ENCODE measurements at places on chromosomes 1 and 21.

DNA sequence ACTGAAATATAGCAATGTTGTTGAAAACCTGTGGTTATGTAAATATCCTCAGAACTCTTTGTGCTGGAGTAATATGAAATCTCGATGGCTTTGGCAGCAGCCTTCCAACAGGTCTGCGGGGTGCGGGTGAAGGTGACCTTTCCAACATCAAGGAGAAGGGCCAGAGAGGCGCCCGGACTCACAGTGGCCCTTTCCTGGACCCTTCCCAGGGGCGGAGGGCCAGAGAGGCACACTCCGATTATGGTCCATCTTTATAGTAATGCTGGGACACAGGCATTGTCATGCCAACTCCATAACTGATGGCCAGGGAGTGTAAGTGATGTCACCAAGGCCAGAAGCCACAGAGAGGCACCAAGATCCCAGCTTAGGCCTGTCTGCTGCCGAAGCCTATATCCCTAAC is 18.1 kb downstream of the SLC37A1 start:
- no peak for DNase-seq

GRCh38 chr1:45820173-45820572 is 16.8 kb downstream of the MAST2 start:
- DNase-seq = no peak

- DNase-seq = peak; percentile 45
These were observed 1.1 kb downstream of the AKT3 start for GRCh38 chr1:243848858-243849420.

GRCh38 chr21:17853393-17854275 is 34.5 kb upstream of the C21orf91 start:
- peak; percentile 2 for DNase-seq

DNA sequence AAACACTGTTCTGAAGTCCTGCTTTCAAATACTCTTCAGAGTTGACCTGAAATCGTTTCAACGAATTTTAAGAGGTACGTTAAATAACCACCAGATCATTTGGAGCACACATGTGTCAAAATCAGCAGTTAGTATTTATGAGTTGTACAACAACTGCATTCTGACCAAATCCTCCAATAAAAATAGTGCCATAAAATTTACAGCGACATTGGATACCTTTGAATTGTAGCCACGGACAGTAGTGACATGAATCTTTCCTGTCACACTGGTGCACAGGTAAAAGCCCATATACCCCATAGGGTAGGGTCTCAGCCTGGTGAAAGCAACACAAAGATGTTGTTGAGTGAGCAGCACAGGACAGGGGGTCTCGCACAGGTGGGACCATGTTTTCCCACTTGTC is 121.5 kb downstream of the CLIC6 start:
- no peak for DNase-seq

GRCh38 chr1:200029822-200030152 is 2.3 kb downstream of the NR5A2 start:
- DNase-seq = no peak

DNA sequence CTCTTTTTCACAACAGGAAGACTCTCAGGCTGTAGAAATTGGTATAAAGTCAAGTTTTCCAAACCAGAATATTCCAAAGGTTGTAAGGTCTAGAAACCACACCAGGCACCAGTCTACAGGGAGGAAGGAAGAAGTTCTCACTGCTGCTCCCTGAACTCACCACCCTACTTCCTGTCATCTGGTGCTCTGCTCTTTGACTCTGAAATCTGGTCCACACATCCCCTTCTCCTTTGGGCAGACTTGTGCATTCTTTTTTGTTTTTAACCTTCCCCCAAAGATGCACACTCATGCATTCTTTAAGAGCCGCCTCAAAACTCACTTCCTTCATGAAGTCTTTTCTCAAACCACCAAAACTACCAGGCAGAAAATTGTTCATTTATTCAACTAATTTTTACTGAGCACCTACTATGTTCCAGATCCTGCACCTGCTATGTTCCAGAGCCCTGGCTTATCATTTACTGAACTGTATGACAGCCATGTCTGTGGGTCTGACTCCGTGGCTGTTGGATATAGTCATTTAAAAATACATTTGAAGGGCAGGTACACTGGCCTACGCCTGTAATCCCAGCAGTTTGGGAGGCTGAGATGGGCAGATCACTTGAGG is 30.1 kb upstream of the EPS15 start:
- DNase-seq = peak; percentile 52

DNA sequence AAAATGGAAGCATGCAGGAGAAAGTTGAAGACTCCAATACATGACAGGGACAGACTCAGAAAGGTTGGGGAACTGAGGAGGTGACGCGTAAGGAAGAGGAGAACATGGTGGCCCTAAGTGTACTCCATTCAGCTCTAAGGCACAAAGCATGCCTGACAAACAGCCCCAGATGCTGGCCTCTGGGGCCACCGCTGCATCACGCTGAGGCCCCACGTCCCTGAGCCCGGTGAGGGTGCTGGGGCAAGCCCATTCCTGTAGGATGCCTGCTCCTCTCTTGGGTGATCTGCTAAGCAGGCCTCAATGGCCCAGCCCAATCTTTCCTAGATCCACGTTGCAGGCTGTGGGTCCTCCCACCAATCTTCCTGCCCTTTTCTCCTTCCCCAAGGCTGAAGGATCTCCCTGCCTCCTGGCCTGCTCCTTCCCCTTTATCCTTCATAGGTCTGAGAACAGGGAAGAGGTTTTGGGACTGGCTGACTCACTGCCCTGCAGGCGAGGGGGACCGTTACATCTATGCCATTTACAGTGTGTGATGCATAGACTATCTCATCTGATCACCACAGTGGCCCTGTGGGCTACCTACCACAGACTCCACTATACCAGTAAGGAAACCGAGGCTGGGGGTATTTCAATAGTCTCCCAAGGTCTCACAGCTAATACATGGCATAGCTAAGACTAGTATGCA is 16.8 kb upstream of the NID1 start:
- no peak for DNase-seq

- DNase-seq = no peak
These were observed 31.3 kb upstream of the BTG2 start for GRCh38 chr1:203273869-203274602.

GRCh38 chr1:100982793-100983192 is 42.8 kb downstream of the DPH5 start:
- DNase-seq = no peak

DNA sequence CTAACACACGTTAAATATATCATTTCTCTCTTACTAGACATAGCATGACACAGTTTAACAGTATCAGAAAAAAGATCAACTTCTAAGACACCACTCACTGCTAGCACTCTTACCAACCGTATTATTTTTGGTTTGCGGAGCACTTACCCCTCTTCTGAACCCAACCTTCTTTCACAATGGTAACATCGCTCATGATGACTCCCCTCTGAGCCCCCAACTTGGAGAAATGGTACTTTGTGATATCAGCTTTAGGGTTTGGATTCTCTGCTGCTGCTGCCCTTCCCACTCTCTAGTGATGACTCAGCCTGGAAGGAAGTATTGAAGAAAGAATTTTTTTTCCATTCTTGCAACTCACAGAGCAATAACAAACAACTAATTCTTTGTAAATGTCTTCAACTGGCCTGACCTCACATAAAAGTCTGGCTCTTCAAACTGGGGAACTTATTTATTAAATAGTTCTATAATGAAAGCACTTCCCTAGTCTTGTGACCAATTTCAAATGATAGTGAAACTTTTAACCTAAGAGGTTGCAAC is 7.0 kb downstream of the AKT3 start:
- peak; percentile 55 for DNase-seq

GRCh38 chr21:32328595-32328994 is 29.9 kb downstream of the MRAP start:
- DNase-seq = no peak

DNA sequence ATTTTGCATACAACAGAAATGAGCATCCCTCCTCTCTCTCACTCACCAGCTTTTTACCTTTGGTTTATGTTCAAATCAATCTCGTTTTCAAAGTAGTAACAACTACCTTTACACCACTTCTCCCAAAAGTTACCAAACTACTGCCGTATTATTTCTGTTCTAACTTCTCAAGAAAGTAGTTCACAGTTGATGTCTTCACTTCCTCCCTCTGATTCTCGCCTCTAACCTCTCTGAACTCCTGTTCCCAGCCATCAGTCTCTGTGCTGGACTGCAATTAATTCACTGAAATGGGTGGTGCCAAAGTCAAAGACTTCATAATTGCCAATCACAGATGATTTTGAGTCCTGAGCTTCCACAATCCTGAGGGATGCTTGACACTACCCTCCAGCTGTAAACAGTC is 54.0 kb downstream of the ZNF281 start:
- peak; percentile 66 for DNase-seq

- DNase-seq = no peak
These were observed 16.0 kb upstream of the PIGV start for GRCh38 chr1:26771643-26772321.

DNA sequence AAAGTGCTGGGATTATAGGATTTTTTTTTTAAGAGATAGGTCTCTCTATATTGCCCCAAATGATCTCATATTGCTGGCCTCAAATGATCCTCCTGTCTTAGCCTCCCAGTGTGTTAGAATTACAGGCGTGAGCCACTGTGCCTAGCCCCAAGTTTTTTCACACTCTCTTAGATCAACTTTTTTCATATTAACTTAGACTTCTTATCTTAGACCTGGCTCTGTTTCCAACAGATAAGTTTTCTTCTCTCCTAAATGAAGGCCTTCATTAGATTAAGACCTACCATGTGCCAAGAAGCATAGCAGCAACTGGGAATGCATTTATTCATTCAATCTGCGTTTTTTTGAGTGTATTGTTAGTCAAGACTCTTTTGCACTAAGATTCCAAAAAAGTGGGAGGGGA is 20.2 kb upstream of the HTR1D start:
- DNase-seq = no peak

GRCh38 chr1:103783944-103784377 is 34.3 kb downstream of the AMY1C start:
- DNase-seq = no peak

GRCh38 chr1:215595231-215595630 is 28.1 kb downstream of the KCTD3 start:
- no peak for DNase-seq

- DNase-seq = no peak
These were observed 50.0 kb upstream of the BOLA1 start for GRCh38 chr1:149849111-149849946.

DNA sequence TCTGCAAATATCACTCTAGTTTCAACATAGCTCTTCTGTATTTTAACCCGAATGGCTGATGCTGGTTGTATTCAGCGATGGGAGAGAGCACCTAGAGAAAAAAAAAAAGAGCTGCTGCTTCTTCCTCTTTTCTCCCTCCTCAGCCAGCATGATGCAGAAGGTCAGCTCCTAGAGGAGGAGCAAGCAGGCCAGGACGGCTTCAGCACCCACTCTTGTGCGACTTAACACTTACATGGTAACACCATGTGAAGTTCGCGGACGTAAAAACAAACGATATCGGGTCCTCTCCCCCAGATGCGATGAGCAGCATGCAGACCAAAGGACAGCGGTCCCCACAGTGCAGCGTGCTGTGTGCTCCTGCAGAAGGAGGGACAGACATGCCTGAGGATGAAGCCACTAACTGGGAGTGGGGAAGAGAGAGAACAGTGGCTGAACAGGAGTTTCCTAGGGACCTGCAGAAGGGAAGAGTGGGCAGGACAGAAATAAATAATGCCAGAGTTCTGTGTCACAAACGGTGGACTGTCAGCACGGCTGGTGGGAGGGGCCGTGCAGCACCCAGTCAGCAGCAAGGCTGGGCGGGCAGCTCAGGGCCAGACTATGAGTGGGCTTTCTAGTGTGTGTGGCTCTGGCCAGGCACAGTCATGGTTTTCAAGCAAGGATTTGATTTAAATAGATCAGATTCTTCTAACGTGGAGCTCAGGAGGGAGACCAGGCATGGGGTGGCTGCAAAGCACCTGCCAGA is 11.4 kb upstream of the B3GALT5 start:
- DNase-seq = no peak

DNA sequence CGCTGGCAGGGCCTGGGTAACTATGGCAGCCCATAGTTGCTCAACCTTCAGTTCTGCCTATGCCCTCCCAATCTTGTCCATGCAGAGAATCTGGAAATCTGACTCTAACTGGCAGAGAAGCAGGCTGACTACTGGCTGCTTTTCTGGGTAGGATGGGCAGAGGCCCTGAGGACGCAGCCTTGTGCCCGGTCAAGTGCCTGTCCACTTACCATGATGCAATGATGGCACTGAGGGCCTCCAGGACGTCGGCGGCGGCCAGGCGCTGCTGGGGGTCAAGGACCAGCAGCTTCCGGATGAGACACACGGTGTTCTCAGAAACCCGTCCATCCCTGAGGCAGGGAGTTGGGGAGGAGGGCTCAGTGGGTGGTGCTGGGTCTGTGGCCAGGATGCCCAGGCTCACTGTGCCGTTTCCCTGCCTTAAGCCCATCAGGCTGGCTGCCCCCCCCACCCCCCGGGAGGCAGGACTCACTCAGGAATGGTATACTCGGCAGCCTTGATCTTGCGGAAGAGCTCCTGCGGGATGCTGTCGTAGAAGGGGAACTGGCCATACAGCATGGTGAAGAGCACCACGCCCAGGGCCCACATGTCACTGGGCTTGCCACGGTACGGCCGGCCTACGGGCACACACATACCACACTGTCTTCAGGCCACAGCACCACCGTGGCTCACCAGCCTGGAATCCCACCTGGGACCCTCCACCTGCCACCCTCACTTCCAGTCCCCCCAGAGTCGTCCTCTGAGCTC is 20.4 kb upstream of the EVA1B start:
- DNase-seq = no peak

GRCh38 chr1:84347932-84348555 is 46.5 kb downstream of the SAMD13 start:
- DNase-seq = no peak

Data from AML-193 (cell line).